HTR-8/SVneo (cell line): ENCODE measurements at places on chromosomes 5 and 9.
A peak's percentile ranks its signal among the peaks of the same experiment; 100 is the strongest.

DNA sequence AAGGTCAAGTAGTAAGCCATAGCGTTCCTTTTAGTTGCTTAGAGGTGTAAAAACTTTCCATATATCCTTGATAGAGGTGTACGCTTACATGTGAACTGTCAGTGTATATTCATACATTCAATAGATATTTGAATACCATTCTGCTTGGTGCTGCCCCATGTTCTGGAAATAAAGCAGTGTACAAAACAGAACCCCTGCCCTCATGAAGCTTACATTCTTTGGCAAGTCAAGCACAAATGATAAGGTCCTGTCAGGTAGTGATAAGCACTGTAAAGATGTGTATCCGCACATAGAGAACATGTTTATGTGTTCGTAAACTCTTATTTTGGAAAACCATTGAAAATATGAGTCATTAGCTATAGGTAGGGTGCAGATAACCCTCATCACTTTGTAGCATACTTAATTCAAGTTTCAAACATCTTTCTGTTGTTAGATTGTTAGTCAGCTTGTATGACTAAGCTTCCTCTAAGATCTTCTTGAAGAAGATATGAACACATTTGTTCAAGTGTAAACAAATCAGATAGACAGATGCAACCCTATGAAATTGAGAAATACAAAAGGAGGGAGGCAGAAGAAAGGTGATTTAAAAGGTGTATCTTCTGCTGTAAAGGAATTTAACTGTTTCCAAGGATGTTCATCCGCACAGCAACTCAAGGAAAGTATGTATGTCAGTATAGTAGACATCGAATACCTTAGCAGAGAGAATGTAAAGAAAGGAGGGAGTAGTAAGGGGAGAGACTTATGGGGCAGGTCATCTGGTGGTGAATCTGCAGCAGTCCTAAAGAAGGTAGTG, 1.6 kb downstream of the GTF3C4 start:
- DNase-seq: no peak

DNA sequence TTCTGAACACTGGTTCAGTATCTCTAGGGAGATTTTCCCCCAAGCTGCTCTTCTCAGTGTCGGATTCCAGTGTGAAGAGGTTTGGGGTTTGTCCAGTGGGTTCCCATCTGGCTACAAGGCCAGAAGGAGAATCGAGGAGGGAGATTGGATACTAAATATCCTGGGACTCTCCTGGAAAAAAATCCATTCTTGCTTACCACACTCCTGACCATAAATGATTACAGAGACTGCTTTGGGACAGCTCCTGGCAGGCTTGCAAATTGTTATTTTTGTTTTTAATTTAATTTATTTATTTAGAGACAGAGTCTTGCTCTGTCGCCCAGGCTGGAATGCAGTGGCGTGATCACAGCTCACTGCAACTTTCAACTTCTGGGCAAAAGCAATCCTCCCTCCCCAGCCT, 4.7 kb upstream of the SUSD1 start:
- DNase-seq: no peak

- no peak for DNase-seq
Measured at GRCh38 chr9:35766997-35767396, 12.9 kb upstream of the MSMP start.

DNA sequence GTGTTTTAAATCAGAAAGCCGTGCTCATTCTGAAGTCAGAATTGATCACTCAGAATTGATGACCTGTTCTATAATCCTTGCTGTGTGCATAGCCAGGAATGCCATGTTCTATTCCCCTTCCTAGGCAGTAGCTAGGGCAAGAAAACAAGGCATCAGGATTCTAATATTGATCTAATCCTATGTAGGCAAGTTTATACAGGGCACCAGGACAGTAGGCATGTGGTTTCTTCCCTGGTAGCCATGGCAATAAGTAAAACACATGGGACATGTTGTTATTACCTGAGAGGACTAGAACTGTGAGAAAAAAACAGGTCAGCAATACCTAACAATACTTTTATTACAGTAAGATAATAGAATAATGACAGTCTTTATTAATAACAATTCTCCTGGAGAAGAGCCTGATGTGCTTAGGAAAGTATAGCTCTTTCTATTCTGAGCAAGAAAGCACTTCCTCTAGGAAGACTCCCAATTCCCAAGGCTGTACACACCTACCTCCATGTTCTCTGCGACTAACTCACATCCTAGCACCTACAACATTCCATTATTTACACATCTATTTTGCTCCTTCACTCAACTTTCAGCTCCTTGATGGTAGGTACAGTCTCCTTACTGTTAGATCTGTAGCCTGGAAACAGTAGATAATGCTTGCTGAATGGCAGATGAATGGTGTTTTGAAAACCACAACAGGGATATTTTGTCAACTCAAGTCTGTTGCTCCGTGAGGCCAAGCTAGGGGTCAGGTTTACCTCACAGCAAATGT, 70.8 kb downstream of the STX17 start:
- no peak for DNase-seq

DNA sequence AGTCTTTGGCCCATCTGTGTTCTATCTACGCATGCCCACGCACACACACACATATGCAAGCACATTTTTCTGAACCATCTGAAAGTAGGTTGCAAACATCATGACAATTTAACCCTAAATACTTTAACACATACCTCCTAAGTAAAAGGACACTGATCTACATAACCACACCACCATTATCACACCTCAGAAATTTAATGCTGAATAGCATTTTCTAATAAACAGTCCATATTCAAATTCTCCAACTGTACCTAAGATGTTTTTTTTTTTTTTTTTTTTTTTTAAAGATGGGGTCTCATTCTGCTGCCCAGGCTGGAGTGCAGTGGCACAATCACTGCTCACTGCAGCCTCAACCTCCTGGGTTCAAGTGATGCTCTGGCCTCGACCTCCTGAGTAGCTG, 35.5 kb downstream of the DDX31 start:
- DNase-seq: no peak

DNA sequence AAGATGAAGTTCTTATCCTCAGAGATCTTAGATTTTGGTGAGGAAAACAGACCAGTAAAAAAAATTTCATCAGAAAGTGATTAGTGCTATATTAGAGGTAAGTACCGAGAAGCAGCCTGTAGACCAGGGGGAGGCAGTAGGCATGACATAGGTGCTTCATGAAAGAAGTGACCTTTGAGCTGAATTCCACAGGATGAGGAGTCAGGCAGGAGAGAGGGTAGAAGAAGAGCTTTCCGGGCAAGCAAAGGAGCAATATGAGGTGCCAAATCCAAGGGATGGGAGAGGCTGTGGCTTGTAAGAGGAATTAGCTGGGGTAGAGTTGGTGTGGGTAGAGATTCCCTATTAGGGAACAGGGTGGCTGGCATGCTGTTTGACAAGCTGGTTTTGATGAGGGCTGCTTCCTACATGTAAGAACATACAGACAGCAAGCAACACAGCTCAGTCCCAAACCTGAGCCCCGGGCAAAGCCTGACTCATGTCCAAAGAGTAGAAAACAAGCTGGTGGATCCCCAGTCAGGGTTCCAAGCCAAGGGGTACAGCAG, 48.4 kb upstream of the PWWP2A start:
- no peak for DNase-seq

GRCh38 chr5:2658447-2658846, 93.0 kb downstream of the IRX2 start:
- no peak for DNase-seq

DNA sequence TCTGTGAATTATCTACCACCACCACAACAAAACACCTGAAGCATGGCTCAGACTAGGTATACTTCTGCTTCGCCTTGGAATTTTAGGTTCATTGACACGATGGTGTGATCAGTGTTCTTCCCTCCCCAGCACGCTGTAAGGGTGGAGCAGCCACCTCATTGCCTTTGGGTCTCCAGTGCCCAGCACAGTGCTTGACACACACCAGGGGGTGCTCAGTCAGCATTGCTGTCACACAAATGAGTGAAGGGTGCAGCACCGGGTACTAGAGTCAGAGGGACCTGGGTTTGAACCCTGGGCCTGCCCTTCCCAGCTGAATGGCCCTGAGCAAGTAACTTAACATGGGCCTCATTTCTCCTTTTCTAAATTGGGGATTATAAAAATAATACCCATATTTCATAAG, 9.9 kb upstream of the ANGPTL2 start:
- DNase-seq: no peak

- DNase-seq: no peak
Measured at GRCh38 chr5:179837076-179838011, 16.6 kb downstream of the SQSTM1 start.

- DNase-seq: no peak
Measured at GRCh38 chr9:28926306-28926705, 1353.0 kb upstream of the C9orf72 start.

- DNase-seq: no peak
Measured at GRCh38 chr5:122561209-122561608, 213.7 kb upstream of the SNX2 start.

- DNase-seq: no peak
Measured at GRCh38 chr9:92737611-92738299, 26.9 kb downstream of the BICD2 start.

DNA sequence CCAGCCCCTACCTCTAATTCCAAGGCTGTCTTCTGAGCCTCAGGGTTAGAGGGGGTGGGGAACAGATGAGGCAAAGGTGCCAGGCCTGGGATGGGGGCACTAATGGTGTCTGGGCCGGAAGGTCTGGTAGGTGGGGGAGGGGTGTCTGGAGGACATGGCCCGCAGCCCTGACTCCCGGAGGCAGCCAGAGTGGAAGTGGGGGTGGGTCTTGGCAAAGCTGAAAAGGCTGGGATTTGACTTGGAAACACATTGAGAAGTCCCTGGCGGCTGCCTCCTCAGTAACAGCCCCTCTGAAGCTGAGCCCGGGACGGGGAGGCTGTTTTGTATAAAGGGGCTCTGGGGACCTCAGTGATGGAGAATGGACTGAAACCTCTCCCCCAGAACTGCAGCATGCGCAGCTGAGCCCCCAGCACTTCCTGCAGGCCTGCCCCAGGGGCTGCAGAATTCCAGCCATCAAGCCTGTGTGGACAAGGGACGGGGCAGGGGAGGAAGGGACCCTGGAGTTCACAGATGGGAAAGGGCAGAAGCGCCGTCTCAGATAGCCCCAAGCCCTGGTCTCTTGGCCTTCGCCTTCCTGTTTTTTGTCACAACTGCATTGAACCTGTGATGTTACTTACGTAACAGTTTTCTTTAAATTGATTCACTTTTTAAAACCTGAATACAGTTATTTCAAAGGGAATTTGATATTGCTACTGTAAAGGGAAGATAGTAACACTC, 49.3 kb upstream of the SYNPO start:
- no peak for DNase-seq

DNA sequence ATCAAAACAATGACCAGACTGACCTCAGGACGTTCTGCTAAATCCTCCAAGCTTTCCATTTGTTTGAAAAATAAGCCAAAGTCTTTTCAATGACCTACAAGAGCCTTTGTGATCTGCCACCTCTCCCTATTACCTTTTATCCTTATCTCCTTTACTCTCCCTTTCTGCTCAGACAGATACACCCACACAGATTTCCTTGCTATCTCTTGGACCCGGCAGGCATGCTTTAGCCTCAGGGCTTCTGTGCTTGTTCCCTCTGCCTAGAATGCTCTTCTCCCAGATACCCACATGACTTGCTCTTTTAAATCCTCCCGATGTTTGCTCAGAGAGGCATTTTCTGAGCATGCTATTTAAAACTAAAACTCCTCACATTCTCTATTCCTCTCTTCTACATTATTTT, 8.9 kb upstream of the ELOVL7 start:
- no peak for DNase-seq

GRCh38 chr9:120913647-120914264, 12.8 kb downstream of the TRAF1 start:
- no peak for DNase-seq

DNA sequence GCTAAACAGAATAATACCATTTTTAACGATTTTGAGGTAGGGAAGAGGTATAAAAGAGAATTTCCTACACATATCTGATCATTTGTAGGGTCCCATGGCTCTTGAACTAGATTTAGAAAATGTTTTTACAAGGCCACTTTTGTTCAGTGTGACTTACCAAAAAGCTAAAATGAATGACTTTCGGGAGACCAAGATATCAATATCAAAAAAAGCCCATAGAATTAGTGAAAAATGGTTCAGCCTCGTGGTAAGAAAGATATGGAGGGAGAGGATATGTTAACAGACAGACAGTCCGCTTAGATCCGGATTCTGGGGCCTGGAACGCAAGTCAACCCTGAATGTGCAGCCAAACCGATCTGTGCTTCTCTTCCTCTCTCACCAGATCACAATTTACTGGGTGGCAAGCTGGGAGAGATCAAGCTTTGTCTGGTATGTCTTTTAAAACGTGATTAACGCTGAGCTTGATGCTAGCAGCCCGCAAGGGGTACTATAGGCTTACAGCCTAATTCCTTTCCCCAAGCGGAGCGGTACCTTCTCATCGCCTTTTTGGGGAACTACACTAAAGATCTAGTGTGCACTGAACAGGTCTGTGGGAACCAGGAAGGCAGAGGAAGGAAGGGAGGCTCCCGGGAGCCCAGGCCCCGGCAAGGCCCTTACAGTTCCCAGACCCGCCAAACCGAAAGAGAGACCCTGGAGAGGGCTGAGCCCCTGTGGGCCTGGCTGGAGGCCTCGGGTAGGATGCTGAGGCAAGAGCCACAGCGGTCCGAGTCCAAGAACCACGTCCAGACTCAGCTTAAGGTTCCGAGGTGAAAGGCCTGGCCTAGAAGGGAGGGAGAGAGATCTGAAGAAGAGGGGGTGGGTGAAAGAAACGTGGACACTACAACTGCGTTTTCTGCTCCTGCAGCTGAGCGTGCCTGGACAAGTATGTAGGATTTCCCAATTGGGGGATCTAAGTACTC, 2.9 kb downstream of the NR2F1-AS1 start:
- no peak for DNase-seq

GRCh38 chr9:107755246-107755645, 265.7 kb upstream of the KLF4 start:
- peak; percentile 64 for DNase-seq

GRCh38 chr5:91188755-91189154, 194.4 kb downstream of the ARRDC3 start:
- no peak for DNase-seq

GRCh38 chr5:8538821-8539220, 669.9 kb downstream of the MTRR start:
- no peak for DNase-seq

DNA sequence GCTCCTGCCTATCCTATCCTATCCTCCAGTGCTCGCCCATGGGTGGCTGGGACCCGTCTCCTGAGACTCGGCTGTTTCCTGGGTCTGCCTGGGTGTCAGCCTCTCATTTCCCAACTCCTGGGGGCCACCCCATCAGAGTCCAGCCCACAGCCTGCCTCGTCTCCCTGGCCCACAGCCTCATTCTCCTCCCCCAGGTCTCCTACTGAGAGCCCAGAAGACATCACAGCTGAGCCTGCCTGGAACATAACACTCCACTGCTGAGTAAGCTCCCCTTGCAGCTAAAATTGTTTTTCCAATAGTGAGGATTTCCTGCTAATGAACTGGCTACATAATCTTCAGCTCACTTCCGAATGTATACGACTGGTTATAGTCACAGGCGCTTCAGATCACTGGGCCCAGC, 95.3 kb downstream of the TTLL11 start:
- no peak for DNase-seq

DNA sequence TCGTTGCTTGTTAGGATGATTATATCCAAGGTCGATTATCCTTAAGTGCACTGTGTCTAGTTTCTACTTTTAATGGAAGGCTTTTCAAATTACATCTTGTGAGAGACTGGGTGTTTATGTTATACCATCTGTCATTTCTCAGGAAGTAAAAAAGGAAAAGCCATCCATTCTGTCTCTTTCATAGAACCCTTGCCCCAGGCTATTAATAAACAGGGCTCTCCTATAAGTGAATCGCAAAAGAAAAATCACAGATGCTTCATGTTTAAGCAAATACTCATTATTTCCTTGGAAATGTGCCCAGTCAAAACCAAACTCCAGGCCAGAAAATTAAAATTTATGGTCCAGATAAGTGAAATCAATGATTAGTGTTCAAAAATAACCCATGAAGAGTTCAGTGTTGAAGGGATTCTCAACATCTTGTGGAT, 58.1 kb downstream of the STARD4 start:
- DNase-seq: peak; percentile 14
